ENCODE measurements at places on chromosomes 11 and 22.

- H3K27ac ChIP-seq: no peak overlapping the region
- H3K4me3 ChIP-seq: no peak overlapping the region
- H3K27me3 ChIP-seq: no peaks in the 10 kb centered on the region
Observed at GRCh38 chr11:70016666-70017367, 61.3 kb upstream of the ANO1 start.

- peak overlapping the region; percentile 97 for H3K27ac ChIP-seq
- no peaks in the 10 kb centered on the region for H3K27me3 ChIP-seq
- H3K36me3 ChIP-seq: peaks cover 56% of the 10 kb centered on the region
- H3K4me1 ChIP-seq: peaks cover 84% of the 10 kb centered on the region
Observed at GRCh38 chr22:36332623-36333332, 55.0 kb downstream of the MYH9 start.

DNA sequence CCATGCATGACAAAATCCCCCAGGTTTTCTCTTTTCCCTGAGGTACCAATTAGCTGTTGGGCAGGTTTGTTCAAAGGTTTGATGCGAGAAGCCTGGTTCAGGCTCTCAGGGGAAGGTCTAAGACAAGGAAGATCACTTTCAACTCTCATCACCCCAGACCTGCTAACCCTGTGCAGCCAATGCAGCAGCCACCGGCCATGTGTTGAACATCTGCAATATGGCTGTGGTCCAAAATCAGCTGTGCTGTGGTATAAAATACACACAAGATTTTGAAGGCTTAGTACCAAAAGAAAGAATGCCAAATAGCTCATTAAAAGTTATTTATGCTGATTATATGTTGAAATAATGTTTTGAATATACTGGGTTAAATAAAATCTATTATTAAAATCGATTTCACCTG lies 58.5 kb downstream of the SMCO4 start:
- no peaks in the 10 kb centered on the region for H3K27me3 ChIP-seq
- no peaks in the 10 kb centered on the region for H3K4me1 ChIP-seq
- no peak for DNase-seq
- no peak overlapping the region for H3K27ac ChIP-seq

- no peak for DNase-seq
- H3K4me3 ChIP-seq: no peak overlapping the region
- no peaks in the 10 kb centered on the region for H3K27me3 ChIP-seq
- H3K36me3 ChIP-seq: no peaks in the 10 kb centered on the region
- no peak overlapping the region for H3K27ac ChIP-seq
Observed at GRCh38 chr22:23531966-23532705, 48.0 kb downstream of the IGLL1 start.

DNA sequence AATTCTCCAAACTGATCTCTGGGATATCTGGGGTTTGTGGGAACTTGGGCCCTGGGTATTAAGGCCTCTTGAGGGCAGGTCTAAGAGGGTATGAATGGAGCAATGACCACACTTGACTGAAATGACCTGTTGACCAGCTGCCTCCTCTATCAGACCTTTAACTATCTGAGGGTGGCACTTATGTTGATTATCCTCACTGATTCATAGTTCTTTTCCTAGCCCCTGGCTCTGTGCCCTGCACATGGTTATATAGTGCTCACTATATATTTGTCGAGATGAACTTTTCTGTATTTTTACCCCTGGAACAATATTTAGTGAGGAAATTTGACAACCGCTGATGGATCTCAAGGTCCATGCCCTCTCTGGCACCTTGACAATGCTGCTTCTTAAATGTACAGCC lies 305.5 kb upstream of the PLET1 start:
- H3K36me3 ChIP-seq: no peaks in the 10 kb centered on the region
- no peaks in the 10 kb centered on the region for H3K27me3 ChIP-seq
- H3K27ac ChIP-seq: no peak overlapping the region
- no peak for DNase-seq
- H3K4me1 ChIP-seq: no peaks in the 10 kb centered on the region

GRCh38 chr11:66221726-66222236 lies 46.7 kb upstream of the RAB1B start:
- no peaks in the 10 kb centered on the region for H3K27me3 ChIP-seq
- no peak for DNase-seq
- H3K4me1 ChIP-seq: no peaks in the 10 kb centered on the region

GRCh38 chr22:23836281-23836680 lies 2.5 kb downstream of the DERL3 start:
- no peak for DNase-seq
- peaks cover 46% of the 10 kb centered on the region for H3K36me3 ChIP-seq
- no peaks in the 10 kb centered on the region for H3K27me3 ChIP-seq

DNA sequence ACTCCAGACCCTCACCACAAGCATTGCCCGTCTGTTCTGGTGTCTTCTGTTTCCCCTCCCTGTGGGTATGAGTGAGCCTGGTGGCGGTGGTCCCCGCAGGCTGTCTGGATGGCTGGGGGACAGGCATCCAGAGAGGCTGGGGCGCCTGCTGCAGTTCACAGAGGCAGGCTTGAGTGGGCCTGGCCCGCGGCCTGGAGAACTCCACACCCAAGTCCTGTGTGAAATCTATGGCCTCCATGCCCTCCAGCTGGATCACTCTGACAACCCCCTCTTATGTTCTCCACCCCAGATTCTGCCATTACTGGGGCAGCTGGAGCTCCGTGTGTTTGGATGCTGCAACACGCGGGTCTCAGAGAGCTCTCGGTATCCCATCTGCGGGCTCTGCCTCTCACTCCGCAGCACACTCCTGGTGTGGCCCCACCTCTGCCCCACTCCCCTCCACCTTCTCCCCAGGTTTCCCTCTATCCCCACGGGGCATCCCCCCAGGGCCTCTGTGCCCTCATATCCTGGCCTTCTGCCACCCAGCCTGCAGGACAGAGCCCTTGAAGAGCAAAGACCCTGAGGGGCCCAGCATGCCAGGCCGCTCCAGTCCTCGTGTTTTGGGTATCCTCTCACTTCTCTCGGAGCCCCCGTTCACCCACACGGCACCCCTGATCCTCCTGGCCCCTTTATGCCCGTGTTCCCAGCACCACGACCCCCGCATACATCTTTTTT lies 31.3 kb downstream of the LRRC74B start:
- H3K27ac ChIP-seq: no peak overlapping the region
- H3K27me3 ChIP-seq: no peaks in the 10 kb centered on the region
- no peak for DNase-seq
- H3K4me3 ChIP-seq: no peak overlapping the region
- H3K4me1 ChIP-seq: no peaks in the 10 kb centered on the region

DNA sequence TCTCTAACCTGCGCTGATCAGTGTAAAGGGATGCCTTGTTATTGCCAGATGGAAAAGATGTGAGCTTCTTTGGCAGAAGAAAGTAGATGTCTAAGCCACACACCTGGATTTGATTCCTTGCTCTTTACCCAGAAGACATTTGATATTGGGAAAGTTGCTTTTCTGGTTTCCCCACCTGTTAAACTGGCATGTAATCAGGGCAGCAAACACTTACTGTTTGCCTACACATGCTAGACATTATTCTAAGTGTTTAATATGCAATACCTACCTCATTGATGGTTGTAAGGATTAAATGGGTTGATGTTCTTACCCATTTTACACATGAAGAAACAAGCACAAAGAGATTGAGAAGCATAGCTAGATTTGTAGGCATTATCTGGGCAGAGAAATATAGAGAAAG lies 16.6 kb downstream of the ASRGL1 start:
- no peaks in the 10 kb centered on the region for H3K36me3 ChIP-seq
- H3K27ac ChIP-seq: no peak overlapping the region
- no peaks in the 10 kb centered on the region for H3K4me1 ChIP-seq
- no peak overlapping the region for H3K4me3 ChIP-seq
- DNase-seq: no peak

GRCh38 chr11:70731271-70732022 lies 333.1 kb downstream of the CTTN start:
- peaks cover 5% of the 10 kb centered on the region for H3K4me1 ChIP-seq
- H3K27me3 ChIP-seq: no peaks in the 10 kb centered on the region
- no peak overlapping the region for H3K27ac ChIP-seq
- no peaks in the 10 kb centered on the region for H3K36me3 ChIP-seq
- peak; percentile 37 for DNase-seq

DNA sequence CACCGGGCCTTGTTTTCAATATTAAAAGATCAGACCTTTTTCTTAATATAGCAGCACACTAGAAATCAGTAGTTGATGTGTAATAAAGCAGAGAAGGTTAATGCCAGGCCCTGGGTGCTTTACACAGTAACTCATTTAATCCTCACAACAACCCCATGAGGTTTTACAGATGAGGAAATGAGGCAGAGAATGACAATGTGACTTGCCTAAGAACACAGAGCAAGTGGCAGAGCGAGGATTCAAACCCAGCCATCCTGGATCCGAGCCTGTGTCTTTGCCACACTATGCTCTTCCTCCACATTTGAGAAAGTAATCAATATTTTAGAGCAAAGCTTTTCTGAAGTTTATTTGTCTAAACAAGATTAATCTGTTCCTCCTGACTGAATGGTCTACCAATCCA lies 7.2 kb downstream of the JAML start:
- H3K27me3 ChIP-seq: no peaks in the 10 kb centered on the region
- no peaks in the 10 kb centered on the region for H3K4me1 ChIP-seq
- no peak overlapping the region for H3K4me3 ChIP-seq
- DNase-seq: no peak
- H3K36me3 ChIP-seq: no peaks in the 10 kb centered on the region
- no peak overlapping the region for H3K27ac ChIP-seq

GRCh38 chr11:3947061-3947460 lies 91.6 kb downstream of the STIM1 start:
- H3K4me1 ChIP-seq: peaks cover 8% of the 10 kb centered on the region
- no peaks in the 10 kb centered on the region for H3K36me3 ChIP-seq
- no peak overlapping the region for H3K27ac ChIP-seq
- no peaks in the 10 kb centered on the region for H3K27me3 ChIP-seq

GRCh38 chr11:47533690-47534151 lies 19.2 kb downstream of the CELF1 start:
- no peaks in the 10 kb centered on the region for H3K4me1 ChIP-seq
- peaks cover 3% of the 10 kb centered on the region for H3K36me3 ChIP-seq
- no peaks in the 10 kb centered on the region for H3K27me3 ChIP-seq

GRCh38 chr11:46120346-46121300 lies 631 bp downstream of the PHF21A start:
- H3K27ac ChIP-seq: peak overlapping the region; percentile 88
- H3K4me3 ChIP-seq: peak overlapping the region; percentile 75
- no peaks in the 10 kb centered on the region for H3K27me3 ChIP-seq

DNA sequence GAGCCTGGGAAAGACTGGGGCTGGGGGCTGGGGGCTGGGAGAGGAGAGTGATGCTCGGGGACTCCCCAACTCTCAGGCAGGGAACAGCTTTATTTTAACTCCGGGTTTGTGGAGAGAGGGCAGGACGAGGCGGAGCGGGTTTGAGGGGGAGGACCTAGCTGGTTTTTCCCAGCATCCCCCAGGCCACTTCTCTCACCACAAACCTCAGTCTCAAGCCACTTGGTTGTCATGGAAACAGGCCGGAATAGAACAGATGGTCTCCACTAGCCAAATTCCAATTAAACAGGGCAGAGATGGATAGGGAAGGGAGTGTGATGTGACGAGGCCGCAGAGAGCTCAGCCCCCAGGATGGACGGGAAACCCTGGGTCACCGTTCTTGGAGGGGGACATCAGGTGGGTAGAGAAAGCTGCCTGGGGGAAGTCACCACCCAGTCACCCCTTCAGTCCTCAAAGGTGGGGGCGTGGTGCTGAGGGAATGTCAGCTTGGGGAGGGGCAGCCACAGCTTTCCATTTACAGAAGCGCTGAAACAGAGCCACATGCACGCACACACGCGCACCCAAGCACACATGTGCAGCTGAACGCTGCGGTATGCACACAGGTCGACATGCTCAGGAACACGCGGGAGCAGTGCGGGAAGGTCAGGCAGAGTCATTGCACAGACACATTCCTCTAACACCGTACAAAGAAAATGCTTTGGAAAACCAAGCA lies 19.2 kb downstream of the NECTIN1 start:
- peaks cover 6% of the 10 kb centered on the region for H3K4me1 ChIP-seq
- no peaks in the 10 kb centered on the region for H3K36me3 ChIP-seq
- no peak overlapping the region for H3K27ac ChIP-seq

DNA sequence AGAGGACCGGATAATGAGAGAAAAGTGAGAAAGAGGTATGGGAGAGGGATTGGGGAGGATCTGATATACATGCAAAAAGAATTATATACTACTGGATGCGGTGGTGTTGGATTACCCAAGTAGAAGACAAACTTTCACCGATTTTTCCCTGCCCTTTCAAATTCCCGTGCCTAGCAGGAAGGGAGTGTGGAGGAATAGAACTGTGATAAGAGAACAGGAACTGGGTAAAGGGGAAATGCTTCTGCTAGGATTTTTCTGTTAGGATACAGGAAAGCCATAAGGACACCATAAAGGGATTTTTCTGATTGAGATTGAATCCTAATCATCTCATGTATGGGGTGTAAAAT lies 480 bp upstream of the MTMR2 start:
- H3K4me3 ChIP-seq: peak overlapping the region; percentile 97
- H3K27me3 ChIP-seq: no peaks in the 10 kb centered on the region
- H3K4me1 ChIP-seq: peaks cover 1% of the 10 kb centered on the region

DNA sequence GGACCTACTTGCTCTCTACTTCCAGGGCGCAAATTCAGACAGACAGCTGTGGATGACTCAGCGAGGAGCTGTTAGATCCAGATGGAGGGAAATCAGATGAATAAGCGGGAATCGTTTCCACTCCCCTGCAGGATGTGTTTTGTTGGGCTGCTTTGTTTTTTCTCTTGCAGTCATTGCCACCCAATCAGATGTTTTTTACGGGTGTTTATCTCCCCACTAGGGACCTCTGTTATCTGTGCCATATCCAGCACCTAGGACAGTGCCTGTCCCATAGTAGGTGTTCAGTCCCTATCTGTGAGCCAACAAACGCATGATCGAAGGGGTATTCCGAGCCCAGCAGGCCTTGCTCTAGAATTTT lies 51.1 kb upstream of the PARVG start:
- no peaks in the 10 kb centered on the region for H3K36me3 ChIP-seq
- H3K4me1 ChIP-seq: no peaks in the 10 kb centered on the region
- DNase-seq: no peak
- no peak overlapping the region for H3K4me3 ChIP-seq
- no peaks in the 10 kb centered on the region for H3K27me3 ChIP-seq

DNA sequence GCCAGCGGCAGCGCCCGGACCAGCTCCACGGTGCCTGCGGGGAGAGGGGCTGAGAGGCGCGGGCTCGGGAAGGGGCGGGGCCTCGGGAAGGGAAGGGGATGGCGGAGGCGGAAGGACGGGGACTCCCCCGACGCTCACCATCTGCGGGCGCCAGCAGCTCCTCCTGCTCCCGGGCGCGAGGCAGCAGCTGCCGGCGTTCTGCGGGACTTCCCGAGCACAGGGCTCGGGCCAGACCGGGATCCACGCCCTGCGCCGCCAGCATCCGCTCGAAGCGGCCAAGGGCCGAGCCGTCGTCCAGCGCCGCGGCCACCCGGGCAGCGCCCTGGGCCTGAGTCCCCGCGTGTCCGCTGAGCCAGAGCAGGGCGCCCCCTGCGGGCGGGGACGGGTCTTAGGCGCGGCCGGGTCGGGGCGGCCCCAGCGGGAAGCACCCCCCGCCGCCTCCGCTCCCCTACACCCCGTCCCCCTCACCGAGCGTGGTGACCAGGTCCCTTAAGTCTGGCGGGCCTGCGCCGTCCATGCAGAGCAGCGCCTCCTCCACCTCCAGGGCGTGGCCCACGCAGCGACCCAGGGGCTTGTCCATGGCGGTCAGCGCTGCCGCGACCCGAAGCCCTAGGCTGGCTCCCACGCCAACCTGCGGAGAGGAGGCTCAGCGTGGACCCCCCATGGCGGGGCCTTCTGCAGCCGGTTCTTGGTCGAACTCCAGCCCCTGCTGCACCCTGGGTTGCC lies 873 bp upstream of the SCO2 start:
- peaks cover 33% of the 10 kb centered on the region for H3K36me3 ChIP-seq
- DNase-seq: peak; percentile 95
- H3K4me3 ChIP-seq: peak overlapping the region; percentile 77
- H3K27ac ChIP-seq: peak overlapping the region; percentile 88
- peaks cover 46% of the 10 kb centered on the region for H3K4me1 ChIP-seq

GRCh38 chr11:27253224-27253623 lies 109.8 kb downstream of the CCDC34 start:
- DNase-seq: no peak
- H3K4me1 ChIP-seq: peaks cover 6% of the 10 kb centered on the region
- no peak overlapping the region for H3K4me3 ChIP-seq
- peak overlapping the region; percentile 97 for H3K27ac ChIP-seq
- no peaks in the 10 kb centered on the region for H3K27me3 ChIP-seq

All from trophoblast cell (in vitro differentiated cells and primary cell).